A549 treated with AZD2906 at 1 μM for 4 hours (cell line): ENCODE measurements at places on chromosomes 1 and 21. TPM values are rescaled to one million over a fixed set of nuclear protein-coding genes. Genes with fewer than 3 reads are reported as not detected.

SH3BGRL3 gene
- 108 to 151 TPM (median 140 TPM) in 5 replicates for total RNA-seq

TMEM269 gene
- 0.05 to 0.22 TPM (median 0.10 TPM) in 5 replicates for total RNA-seq

KRTAP21-2 gene
- total RNA-seq, result not detected in 5 replicates

BGLAP gene
- 0.15 to 0.37 TPM (median 0.32 TPM) in 5 replicates for total RNA-seq

MX1 gene
- total RNA-seq, result 1.2 to 2.2 TPM (median 1.5 TPM) in 5 replicates

NAV1 gene
- total RNA-seq, result 4.2 to 7.5 TPM (median 6.0 TPM) in 5 replicates

PRAMEF5 gene
- total RNA-seq, result not detected in 5 replicates

TMEM200B gene
- total RNA-seq, result 0.07 to 0.20 TPM (median 0.10 TPM) in 5 replicates

ALDH4A1 gene
- 11.9 to 14.5 TPM (median 13.9 TPM) in 5 replicates for total RNA-seq

DLGAP3 gene
- 0.10 to 0.32 TPM (median 0.26 TPM) in 5 replicates for total RNA-seq

EPB41 gene
- total RNA-seq, result 3.4 to 6.7 TPM (median 4.1 TPM) in 5 replicates

BMP8A gene
- total RNA-seq, result 0.07 to 0.29 TPM (median 0.13 TPM) in 5 replicates

KCNE1 gene
- 0.06 to 0.08 TPM in 2 of 5 replicates, not detected in the others for total RNA-seq

PIGP gene
- total RNA-seq, result 14.5 to 15.8 TPM (median 15.3 TPM) in 5 replicates

RHBDL2 gene
- total RNA-seq, result 1.4 to 2.6 TPM (median 1.9 TPM) in 5 replicates

CYYR1 gene
- not detected in 5 replicates for total RNA-seq

KIF21B gene
- total RNA-seq, result 1.2 to 1.9 TPM (median 1.8 TPM) in 5 replicates

KRTAP12-3 gene
- total RNA-seq, result not detected in 5 replicates

RHD gene
- not detected in 5 replicates for total RNA-seq

TPTE gene
- not detected in 5 replicates for total RNA-seq

SYT2 gene
- 0.72 to 1.1 TPM (median 0.83 TPM) in 5 replicates for total RNA-seq

RBP7 gene
- 4.8 to 6.0 TPM (median 5.2 TPM) in 5 replicates for total RNA-seq

RIT1 gene
- 18.3 to 22.3 TPM (median 20.0 TPM) in 5 replicates for total RNA-seq

TAS1R1 gene
- total RNA-seq, result 0.03 TPM in 1 of 5 replicates, not detected in the others
